ENCODE measurements at places on chromosomes 12 and 14.

GRCh38 chr12:106871477-106871876 lies 84.2 kb upstream of the TMEM263 start:
- DNase-seq: no peak

DNA sequence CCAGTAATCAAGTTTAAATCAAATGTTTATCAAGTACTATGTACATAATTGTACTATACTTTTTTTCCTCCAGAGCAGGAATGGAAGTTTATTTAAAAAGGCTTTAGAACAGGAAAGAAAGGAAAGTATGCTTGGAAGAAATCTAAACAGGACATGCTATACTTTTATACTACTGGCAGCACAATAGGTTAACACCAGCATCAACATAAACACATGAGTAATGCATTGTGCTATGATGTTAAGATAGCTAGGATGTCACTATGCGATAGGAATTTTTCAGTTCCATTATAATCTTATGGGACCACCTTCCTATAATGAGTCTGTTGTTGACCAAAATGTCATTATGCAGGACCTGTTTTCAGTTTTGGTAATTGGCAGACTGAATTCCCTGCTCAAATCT lies 41.5 kb upstream of the ANKS1B start:
- DNase-seq: no peak

GRCh38 chr12:52202361-52203078 lies 10.7 kb upstream of the KRT80 start:
- DNase-seq: no peak

- DNase-seq: no peak
Observed at GRCh38 chr14:26410189-26410685, 187.6 kb downstream of the NOVA1 start.

GRCh38 chr12:94165138-94165537 lies 16.8 kb downstream of the PLXNC1 start:
- DNase-seq: no peak

DNA sequence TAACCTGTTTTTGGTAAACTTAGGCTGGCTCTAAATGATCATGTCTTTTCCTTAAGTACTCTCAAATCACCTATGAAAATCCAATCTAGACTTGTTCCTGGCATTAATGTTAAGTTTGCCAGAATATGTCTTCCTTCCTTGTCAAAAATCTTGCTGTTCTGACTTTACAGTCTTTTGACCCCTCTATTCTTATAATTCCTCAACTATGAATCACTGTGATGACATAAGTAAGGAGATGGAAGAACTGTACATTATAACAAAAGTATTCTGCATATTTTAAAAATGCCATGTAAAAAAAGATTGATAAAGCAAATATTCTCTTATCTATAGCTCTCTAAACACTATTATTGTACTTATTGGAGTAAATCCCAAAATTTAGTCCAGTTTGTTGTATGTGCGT lies 51.4 kb upstream of the BAZ1A start:
- DNase-seq: no peak

DNA sequence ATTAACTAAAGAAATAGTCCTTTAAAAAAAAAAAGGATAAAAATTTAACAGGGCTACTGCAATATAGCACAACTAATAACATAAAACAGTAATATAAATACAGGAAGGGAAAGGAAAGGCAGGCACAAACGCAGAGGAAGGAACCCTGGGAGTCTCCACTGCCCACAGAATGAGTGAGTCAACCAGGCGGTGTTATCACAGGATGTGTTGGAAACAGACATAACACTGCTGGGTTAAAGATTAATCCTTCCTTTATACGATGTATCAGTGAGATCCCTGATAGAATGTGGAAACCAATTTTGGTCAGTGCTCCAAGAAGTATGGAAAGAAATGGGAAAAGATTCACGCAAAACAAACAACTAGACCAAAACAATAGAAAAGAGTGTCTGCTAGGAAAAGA lies 47.9 kb downstream of the FGD6 start:
- DNase-seq: no peak

GRCh38 chr12:48125985-48126384 lies 6.8 kb downstream of the PFKM start:
- no peak for DNase-seq

DNA sequence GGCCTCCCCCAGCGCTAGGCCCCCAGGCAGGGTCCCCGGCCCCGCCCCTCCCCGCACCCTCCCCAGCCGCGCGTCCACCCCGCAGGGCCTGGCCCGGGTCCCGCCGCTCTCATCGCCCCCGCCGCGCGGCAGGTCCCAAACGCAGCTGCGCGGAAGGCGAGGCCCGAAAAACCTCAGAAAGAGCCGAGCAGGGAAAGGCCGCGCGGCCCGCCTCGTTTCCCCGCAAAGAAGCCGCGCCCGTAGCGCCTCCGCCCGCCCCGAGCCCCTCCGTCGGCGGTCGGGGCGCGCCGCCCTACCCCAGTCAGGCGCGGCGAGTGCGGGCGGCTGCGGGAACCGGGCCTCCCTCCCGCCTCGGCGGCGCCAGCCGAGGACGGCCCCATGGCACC lies 324 bp downstream of the POLE start:
- no peak for DNase-seq

GRCh38 chr12:6201213-6201608 lies 1.0 kb downstream of the CD9 start:
- DNase-seq: peak; percentile 52

- no peak for DNase-seq
Observed at GRCh38 chr12:71036526-71036925, 116.0 kb upstream of the PTPRR start.

GRCh38 chr12:16531621-16532020 lies 74.3 kb downstream of the LMO3 start:
- no peak for DNase-seq

DNA sequence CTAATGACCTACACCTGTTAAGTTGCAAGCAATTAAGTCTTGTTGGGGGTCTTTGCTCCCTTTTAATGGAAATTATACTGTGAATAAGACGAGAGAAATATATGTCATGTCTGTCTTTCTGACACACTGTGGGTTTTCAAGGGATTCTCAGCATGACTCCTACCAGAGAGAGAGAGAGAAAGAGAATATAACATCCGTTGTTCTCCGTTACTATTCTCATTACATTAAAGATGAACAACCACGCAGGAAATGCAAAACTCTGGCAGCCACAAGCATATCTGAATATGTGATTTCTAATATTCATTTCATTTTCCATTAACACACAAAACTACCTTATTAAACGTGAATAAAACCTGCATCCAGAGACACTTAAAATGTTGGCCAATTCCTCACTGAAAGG lies 67.3 kb upstream of the EGLN3 start:
- DNase-seq: no peak

GRCh38 chr12:28343713-28344112 lies 153.5 kb downstream of the CCDC91 start:
- DNase-seq: no peak

GRCh38 chr12:76127588-76127987 lies 43.1 kb upstream of the NAP1L1 start:
- DNase-seq: no peak

DNA sequence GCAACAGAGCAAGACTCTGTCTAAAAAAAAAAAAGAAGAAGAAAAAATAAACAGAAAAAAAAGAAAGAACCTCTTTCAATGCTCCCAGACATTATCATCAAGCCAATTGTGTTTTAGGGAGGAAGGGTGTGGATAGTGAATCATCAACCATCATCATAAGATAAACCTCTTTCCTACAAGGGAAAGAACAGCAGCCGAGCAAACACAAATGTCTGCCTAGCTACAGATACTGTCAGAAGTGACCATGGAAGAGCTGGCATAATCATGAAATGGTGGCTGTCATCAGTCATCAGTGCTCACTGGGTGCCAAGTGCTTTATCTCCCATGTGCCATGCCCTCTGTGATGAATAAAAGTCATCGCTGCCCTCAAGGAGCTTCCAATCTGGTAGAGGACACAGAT lies 46.6 kb downstream of the SLC17A8 start:
- no peak for DNase-seq

DNA sequence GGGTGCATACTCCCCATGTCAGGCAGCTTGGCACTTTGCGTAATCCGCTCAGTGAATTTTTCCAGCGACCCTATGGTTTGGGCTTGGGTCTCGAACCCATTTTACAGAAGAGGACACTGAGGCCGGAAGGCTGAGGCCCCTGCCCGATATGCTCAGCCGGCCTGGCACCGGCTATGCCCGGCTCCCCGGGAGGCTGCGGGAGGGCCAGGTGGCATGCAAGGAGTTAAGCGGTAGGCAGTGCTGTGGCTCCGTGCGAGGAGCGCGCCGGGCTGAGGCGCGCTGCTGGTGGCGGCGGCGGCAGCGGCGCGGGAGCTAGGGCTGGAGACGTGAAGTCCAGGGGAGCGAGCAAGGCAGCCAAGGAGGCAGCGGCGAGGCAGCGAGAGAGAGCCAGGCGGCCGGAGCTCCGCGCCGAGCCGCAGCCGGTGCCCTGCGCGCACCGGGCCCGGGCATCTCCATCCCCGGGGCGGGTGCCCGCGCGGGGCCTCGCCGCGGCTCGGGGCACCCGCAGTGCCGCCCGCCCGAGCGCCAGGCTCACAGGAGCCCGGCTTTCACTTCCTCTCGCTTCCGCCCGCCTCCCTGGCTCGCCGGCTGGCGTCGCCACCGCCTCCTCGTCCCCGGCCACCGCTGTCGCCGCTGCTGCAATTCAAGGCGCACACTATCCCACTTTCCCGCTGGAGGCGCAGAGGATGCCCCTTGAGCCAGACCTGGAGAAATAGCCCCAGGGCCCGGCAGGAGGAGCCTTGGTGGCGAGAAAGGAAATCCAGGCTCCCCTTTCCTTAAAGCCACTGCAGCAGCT lies at the start of gene WSCD2:
Gene WSCD2, plus strand, starts transcription at position 272 of the 796 bp plus-strand sequence. CDS start 66,545 bp downstream, outside the sequence.
- DNase-seq: no peak

DNA sequence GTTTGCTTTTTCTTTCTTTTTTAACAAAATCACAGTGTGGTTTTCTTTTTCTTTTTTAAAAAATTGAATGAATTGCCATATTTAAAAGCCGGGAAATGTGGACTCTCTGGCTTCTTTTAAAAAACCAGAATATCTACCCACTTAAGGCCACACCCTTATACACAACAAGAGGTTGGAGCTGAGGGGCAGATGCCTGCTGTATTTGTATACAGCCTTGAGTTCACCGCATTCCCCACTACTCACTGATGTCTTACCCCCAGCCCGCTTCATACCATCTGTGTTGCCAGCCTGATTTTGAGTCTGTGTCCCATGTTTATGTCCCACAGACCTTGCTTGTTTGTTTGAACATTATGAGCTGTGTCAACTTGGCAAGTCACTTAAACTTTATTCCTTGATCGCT lies 14.3 kb downstream of the JDP2 start:
- no peak for DNase-seq

DNA sequence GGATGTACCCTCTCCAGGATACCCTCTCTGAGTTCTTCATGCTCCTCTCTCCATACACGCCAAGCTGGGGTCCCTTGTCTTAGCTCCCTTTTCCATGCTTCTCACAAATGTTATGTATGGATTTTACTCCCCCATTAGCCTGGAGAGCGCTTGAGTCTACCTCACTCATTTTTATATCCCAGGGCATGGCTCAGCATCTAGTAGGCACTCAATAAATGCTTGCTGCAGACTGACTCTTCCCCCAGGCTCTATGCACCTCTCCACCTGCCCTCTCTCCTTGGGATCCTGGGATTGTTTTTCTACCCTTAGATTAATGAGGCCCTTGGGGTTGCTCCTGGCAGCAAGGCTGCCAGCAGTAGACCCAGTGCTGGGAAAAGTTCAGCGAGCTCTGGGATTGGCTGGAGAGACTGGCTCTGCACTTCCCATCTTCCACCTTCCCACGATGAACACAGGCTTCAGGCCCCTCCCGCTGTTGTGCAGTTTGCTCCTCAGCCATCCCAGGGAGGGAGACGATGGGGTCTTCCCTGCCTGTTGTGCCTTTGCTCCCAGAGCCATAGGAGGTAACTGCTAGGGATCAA lies 2.2 kb downstream of the NRIP2 start:
- DNase-seq: no peak

DNA sequence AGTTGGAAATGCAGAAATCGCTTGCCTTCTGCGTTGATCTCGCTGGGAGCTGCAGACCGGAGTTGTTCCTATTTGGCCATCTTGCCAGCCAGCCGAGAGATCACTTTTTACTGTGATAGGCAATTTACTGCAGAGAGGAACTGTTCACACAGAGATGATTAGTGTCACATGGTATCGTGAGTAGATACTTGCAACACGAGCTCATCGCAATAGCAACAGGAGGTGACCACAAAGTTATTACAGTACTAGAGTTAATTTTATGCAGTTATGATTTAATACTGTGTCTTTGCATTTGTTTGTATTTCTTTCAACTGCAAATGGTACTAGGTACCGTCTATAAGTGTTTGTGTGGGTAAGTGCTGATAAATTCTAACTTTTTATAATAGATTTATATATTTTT lies 27.8 kb downstream of the NOPCHAP1 start:
- no peak for DNase-seq

GRCh38 chr14:58200846-58201245 lies 897 bp downstream of the ACTR10 start:
- DNase-seq: no peak

- DNase-seq: no peak
Observed at GRCh38 chr12:86723326-86723725, 467.1 kb upstream of the MGAT4C start.

DNA sequence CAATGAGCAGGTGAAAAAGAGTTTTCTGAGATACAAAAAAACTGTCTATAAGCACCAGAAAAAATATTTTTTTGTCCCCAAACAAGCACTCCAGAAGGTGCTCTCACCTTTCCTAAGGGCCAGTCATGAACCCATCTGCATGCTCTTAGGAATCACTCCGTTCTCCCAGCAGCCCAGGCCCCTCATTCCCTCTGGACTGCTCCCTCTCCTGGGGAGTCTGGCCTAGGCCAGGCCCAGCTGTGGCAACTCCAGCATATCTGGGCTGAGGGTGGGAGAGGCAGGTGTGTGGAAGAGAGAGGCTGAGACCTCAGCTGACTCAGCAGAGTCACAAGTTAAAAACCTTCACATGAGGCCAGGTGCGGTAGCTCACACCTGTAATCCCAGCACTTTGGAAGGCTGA lies 54.6 kb downstream of the TRAFD1 start:
- DNase-seq: no peak

DNA sequence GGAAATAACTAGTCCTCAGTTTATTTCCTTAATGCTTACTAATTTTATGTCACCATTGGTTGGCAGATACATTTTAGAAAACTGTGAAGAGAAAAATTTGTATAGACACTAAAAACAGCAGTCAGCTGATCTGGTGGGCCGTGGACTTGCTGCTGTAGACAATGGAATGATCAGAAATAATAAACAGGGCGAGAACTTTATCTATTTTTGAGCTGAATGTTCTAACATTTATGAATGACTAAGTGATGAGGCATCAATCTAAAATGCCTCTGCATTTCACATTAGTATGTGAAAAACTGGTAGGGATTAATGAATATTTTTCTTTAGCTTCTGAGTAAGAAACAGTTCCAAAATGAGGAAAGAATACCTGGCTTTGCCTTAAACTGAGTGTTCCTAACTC lies 24.8 kb upstream of the PKP2 start:
- no peak for DNase-seq

Measured in CD8-positive, alpha-beta T cell (primary cell).